Stimulated activated CD8-positive, alpha-beta memory T cell treated with anti-CD3 and anti-CD28 coated beads, Interleukin-4, amount 100 ng/mL, for 1 hour (primary cell): ENCODE measurements at places on chromosomes 1 and 21.

DNA sequence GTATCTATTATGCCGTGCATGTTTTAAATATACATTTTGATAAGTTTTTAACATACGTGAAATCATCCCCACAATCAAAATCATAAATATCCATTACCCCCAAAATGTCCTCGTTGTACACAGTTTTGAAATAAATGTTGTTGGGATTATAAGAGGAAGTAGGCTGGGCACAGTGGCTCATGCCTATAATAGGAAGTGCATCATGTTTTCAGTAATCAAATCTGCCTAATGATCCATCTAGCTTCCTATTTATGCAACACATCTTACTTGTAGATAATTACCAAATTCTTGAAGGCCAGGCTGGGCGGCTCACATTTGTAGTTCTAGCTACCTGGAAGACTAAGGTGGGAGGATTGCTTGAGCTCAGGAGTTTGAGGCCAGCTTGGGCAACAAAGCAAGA lies 15.0 kb upstream of the IFNGR2 start:
- DNase-seq = no peak

DNA sequence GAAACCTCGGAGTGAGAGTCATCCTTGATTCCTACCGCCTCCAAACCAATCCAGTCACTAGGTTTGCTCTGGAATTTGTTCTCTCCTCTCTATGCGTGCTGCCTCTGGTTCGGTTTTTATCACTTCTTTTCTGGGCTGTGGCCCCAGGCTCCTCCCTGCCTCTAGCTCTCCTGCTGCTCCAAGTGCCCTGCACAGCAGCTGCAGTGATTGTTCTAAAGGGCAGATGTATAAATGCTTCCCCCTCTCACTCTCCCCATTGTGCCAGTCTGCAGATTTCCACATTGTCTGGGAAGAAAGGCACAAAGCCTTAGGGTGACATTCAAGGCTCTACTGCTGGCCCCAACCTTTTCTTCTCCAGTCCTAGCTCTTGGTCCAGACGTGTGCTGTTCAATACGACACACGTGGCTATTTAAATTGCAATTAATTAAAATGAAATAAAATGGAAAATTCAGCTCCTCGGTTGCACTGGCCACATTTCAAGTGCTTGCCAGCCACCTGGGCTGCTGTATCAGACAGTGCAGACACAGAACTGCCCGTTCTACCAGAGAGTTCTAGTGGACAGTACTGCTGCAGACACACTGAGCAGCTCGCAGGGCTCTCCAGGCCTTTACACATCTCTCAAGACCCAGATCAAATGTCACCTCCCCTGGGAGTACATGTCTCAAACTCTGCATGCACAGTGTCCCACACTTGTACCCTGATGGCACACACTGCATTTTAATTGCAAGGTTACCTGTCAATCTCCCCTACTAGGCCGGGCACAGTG lies 12.4 kb downstream of the TRIM62 start:
- no peak for DNase-seq

GRCh38 chr21:36422279-36423098 lies 37.3 kb downstream of the CHAF1B start:
- no peak for DNase-seq

DNA sequence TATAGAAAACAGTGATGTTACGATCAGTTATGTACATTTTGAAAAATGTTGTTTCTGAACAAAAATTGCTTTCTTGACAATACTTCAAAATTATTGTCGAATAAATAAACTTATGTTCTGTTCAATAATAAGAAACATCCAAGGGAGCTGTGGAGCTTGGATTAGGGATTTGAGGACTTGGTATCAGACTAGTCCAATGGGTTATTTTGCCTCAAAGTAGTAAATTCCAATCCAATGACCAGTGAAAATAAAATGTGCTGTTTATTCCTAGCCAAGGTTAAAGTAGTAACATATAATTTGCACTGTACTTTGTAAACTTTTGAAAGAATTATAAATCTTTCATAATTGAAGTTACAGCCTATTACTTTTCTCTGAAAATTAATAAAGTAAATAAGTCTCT lies 79.1 kb upstream of the IVNS1ABP start:
- DNase-seq = no peak

- no peak for DNase-seq
Observed at GRCh38 chr1:64043288-64043687, 160.1 kb upstream of the UBE2U start.

DNA sequence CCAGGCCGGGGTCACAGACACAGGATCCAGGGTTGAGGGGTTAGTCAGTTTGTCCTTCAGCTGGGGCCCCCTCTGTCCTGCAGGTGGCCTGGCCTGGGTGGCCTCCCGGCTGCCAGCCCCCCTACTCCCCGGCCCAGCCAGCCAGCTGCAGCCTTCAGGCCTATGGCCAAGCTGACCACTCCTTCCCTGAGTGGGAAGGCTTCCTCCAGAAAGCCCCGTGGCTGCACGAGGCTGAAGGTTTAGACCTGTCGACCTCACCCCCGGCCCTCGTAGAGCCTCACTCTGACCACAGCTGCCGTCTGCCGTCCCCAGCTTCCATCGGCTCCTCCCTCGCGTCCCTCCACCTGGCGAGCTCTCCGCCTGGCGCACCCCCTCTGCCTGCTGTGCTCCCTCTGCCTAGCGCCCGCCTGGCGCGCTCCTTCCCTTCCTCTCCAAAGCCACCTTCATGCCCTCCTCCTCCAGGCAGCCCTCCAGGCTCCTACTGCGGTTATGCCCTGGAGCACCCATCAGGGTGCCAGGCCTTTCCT lies 9.6 kb downstream of the TTLL10 start:
- DNase-seq = no peak

- no peak for DNase-seq
Observed at GRCh38 chr21:44298301-44298700, 1.6 kb upstream of the PFKL start.

DNA sequence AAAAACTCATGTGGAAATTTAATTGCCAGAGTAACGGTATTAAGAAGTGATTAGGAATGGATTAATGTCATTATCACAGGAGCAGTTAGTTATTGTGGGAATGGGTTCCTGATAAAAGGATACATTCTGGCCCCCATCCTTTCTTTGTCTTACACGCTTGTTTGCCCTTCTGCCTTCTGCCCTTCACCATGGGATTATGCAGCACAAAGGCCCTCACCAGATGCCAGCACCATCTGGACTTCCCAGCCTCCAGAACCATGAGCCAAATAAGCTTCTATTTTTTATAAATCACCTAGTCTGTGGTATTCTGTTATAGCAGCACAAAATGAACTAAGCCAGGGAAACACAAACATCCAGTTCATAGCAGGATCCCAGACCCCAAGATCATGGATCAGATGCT lies 33.9 kb upstream of the POU2F1 start:
- no peak for DNase-seq

DNA sequence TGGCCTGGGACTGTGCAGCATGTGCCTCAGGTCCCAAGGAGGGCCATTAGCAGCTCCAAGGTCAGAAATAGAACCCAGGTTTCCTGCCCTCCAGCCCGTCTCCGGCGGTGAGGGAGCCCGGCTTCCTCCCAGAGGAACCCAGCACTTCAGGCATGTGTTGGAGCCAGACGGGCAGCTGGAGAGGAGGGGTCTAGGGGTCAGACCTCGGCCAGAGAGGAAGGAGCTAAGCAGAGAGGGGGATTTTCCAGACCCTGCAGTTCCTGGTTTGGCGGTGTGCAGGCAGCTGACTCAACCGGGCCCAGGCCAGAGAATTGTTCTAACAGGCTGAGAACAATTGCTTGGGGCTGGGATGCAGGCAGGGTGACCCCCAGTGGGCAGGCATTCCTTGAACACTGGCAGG lies 37.1 kb downstream of the HSPG2 start:
- no peak for DNase-seq

DNA sequence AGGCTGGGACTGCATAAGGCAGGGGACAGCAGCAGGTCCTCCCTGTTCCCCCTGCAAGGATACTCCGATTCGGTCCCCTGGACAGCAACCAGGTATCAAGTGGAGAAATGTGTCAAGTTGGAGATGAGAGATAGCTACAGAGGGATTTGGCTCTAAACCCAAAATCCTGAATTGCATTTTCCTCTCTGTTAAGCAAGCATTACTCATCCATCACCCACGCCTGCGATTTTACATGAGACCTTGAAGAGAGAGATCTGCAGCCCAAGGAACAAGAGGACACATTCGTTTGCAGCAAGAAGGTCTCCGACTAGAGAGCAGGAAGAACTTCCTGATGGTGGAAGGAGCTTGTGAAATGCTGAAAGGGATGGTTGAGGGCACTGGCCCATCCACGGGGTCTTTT lies 21.9 kb downstream of the SYT2 start:
- no peak for DNase-seq

DNA sequence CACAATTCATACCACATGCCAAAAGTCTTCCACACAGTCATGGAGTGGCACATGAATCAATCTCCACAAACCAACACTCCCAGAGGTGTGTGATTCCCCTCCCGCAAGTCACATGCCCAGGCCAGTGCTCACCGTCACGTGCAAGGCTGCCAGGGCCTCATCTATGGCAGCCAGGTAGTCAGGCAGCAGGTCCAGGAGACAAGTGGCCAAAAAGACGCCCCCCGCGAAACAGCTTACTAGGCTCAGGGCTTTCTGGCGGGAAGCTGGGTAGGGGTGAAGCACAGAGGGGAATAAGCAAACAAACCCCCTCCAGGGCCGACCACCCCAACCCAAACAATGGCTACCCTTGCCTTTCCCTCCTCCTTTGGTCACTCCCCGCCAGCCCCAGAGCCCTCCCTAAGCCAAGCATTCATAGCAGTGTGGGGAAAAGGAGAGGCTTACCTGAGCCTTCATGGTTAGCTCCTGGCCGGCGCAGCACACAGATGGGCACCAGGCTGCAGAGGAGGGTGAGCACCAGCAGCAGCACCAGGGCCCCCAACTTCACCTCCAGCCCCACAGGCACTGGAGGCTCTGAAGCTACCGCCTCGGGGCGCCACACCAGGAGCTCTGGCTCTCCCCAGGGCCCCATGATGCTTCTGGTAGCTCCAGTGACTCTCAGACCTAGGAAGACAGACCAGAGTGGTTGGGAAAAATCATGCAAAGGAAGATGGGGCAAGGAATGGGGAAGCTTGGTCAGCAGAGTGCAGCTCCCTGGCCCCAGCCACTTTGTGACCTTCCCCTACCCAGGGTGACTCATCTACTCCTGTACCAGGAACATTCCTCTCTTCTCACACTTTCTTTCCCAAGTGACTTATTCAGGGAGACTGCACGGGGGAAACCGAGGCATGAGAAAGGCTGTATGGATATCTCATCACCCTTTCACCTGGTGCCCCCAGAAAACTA lies 978 bp downstream of the SLC39A1 start:
- no peak for DNase-seq
